Thoracic aorta endothelial cell (primary cell): ENCODE measurements at places on chromosomes 4 and X. TPM values are rescaled to one million over a fixed set of nuclear protein-coding genes. Genes with fewer than 3 reads are reported as not detected.

Gene MRPL1
- 61.5 and 72.6 TPM in 2 replicates for total RNA-seq

Gene GUCY1A1
- total RNA-seq: 0.13 and 2.4 TPM in 2 replicates

Gene KIAA1210
- total RNA-seq: not detected in 2 replicates

Gene MAGEA1
- total RNA-seq: not detected in 2 replicates

Gene CT45A10
- total RNA-seq: not detected in 2 replicates

Gene XAGE1A
- total RNA-seq: not detected in 2 replicates

Gene HTN1
- total RNA-seq: not detected in 2 replicates

Gene APLN
- 132 and 170 TPM in 2 replicates for total RNA-seq

Gene DIPK2B
- total RNA-seq: 3.3 and 39.3 TPM in 2 replicates

Gene SMR3B
- total RNA-seq: 0.22 TPM in 1 of 2 replicates, not detected in the other

Gene FRMPD3
- not detected in 2 replicates for total RNA-seq

Gene PIN4
- total RNA-seq: 8.3 and 13.3 TPM in 2 replicates

Gene FUNDC2
- total RNA-seq: 45.2 and 49.9 TPM in 2 replicates

Gene SPARCL1
- total RNA-seq: 0.22 TPM in 1 of 2 replicates, not detected in the other

Gene PLAC1
- 1.6 TPM in 1 of 2 replicates, not detected in the other for total RNA-seq

Gene TNIP2
- 62.5 and 63.4 TPM in 2 replicates for total RNA-seq

Gene XG
- 0.80 and 4.9 TPM in 2 replicates for total RNA-seq

Gene CRMP1
- total RNA-seq: 0.53 TPM in 1 of 2 replicates, not detected in the other

Gene PTCHD1
- not detected in 2 replicates for total RNA-seq

Gene HS3ST1
- 2.9 and 4.9 TPM in 2 replicates for total RNA-seq

Gene GRIA2
- 0.27 TPM in 1 of 2 replicates, not detected in the other for total RNA-seq

Gene HELT
- not detected in 2 replicates for total RNA-seq

Gene PSAPL1
- not detected in 2 replicates for total RNA-seq

Gene SFRP2
- total RNA-seq: not detected in 2 replicates

Gene BEND4
- total RNA-seq: 0.13 and 2.4 TPM in 2 replicates

Gene CAPN6
- not detected in 2 replicates for total RNA-seq

Gene IL3RA
- total RNA-seq: 10.1 and 17.8 TPM in 2 replicates

Gene IQCM
- total RNA-seq: not detected in 2 replicates

Gene IGSF1
- not detected in 2 replicates for total RNA-seq

Gene RBM3
- total RNA-seq: 339 and 433 TPM in 2 replicates

Gene BRS3
- not detected in 2 replicates for total RNA-seq

Gene FAM114A1
- 162 and 197 TPM in 2 replicates for total RNA-seq

Gene CSAG3
- not detected in 2 replicates for total RNA-seq

Gene FGF2
- 26.3 and 30.0 TPM in 2 replicates for total RNA-seq

Gene CFP
- 0.13 and 0.14 TPM in 2 replicates for total RNA-seq

Gene ATP1B4
- not detected in 2 replicates for total RNA-seq

Gene GAGE12G
- total RNA-seq: not detected in 2 replicates

Gene CXCL11
- total RNA-seq: 0.66 and 1.1 TPM in 2 replicates

Gene TLR6
- total RNA-seq: 5.3 and 6.0 TPM in 2 replicates
